IMR-90 (cell line): ENCODE measurements at places on chromosomes 4 and X. TPM values are rescaled to one million over a fixed set of nuclear protein-coding genes. Genes with fewer than 3 reads are reported as not detected.

Gene IL2RG
- not detected in 2 replicates for total RNA-seq

Gene ZCCHC18
- 0.36 and 0.83 TPM in 2 replicates for total RNA-seq

Gene NOX1
- not detected in 2 replicates for total RNA-seq

Gene TMPRSS11E
- not detected in 2 replicates for total RNA-seq

Gene AADAT
- 4.7 TPM in 2 replicates for total RNA-seq

Gene MCUB
- 20.4 and 21.4 TPM in 2 replicates for total RNA-seq

Gene CLDN34
- under 0.01 TPM in 1 of 2 replicates, not detected in the other for total RNA-seq

Gene DDX53
- not detected in 2 replicates for total RNA-seq

Gene MAB21L2
- 11.7 and 12.0 TPM in 2 replicates for total RNA-seq

Gene MAGED2
- 279 and 341 TPM in 2 replicates for total RNA-seq

Gene MID1
- total RNA-seq, result 63.0 and 106 TPM in 2 replicates

Gene UBE2K
- total RNA-seq, result 17.7 and 24.4 TPM in 2 replicates

Gene MGARP
- total RNA-seq, result 35.0 and 44.4 TPM in 2 replicates

- H3K4me1 ChIP-seq, result no peaks in the 10 kb centered on the region
- no peak for DNase-seq
- H3K27ac ChIP-seq, result no peak overlapping the region
- H3K27me3 ChIP-seq, result no peaks in the 10 kb centered on the region
Measured at GRCh38 chr4:164904941-164905340, 28.0 kb downstream of the APELA start.

DNA sequence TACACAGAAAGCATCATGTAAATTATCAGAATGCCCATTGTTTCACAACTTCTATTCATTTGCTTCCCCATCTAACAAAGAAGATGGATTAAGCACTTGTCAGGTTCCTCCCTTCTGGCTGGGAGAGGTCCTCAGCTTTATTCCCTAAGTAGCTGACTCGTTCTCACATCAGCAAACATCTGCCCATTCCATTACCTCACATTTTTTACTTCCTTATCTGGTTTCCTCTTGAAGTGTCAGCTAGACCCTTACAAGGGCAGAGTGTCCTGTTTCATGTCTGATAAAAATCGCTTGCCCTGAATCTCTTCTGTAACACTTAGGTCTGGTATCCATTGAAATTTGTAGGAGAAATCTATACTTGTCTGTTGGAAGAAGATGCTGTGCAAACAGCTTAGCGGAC lies 34.7 kb downstream of the TMPRSS11A start:
- H3K4me1 ChIP-seq, result no peaks in the 10 kb centered on the region
- no peak for DNase-seq
- H3K27ac ChIP-seq, result no peak overlapping the region
- H3K27me3 ChIP-seq, result no peaks in the 10 kb centered on the region; the same call in 1 of the 2 replicates
- no peaks in the 10 kb centered on the region for H3K36me3 ChIP-seq

DNA sequence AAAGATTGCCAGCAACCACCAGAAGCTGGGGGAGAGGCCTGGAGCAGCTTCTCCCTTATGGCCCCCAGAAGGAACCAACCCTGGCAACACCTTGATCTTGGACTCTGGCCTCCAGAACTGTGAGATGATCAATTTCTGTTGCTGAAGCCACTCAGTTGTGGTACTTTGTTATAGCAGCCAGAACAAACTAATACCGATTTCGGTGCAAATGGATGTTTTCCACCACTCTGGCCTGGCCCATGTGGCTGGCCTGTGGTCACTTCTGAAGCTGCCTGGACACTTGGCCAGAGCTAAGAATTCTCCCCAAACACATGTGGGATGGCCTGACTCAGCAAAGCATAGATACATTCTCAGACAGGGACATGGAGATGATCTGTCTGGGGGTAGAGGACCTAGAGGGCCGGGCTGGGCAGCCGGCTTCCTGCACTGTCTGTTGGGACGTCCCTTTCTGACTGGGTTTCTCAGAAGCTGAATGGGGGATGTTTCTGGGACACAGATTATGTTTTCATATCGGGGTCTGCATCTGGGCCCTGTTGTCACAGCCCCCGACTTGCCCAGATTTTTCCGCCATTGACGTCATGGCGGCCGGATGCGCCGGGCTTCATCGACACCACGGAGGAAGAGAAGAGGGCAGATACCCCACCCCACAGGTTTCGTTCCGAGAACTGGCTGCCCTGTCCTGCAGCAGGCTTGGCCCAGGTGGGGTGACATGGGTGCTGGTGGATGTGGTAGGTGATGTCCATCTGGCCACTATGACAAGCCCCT lies 4.1 kb downstream of the FOXP3 start:
- H3K36me3 ChIP-seq, result no peaks in the 10 kb centered on the region
- DNase-seq, result no peak
- no peaks in the 10 kb centered on the region for H3K4me1 ChIP-seq
- H3K27ac ChIP-seq, result no peak overlapping the region
- peaks cover 6% of the 10 kb centered on the region; the same call in 1 of the 2 replicates for H3K27me3 ChIP-seq

GRCh38 chr4:52962721-52963120 lies 100.6 kb downstream of the RASL11B start:
- no peak overlapping the region for H3K27ac ChIP-seq
- H3K4me1 ChIP-seq, result peaks cover 11% of the 10 kb centered on the region
- no peaks in the 10 kb centered on the region for H3K27me3 ChIP-seq
- no peak for DNase-seq
- no peaks in the 10 kb centered on the region for H3K36me3 ChIP-seq

GRCh38 chr4:5446595-5447226 lies 261.6 kb downstream of the EVC2 start:
- no peak overlapping the region for H3K4me3 ChIP-seq
- no peaks in the 10 kb centered on the region for H3K36me3 ChIP-seq
- H3K4me1 ChIP-seq, result no peaks in the 10 kb centered on the region
- DNase-seq, result no peak
- H3K27me3 ChIP-seq, result no peaks in the 10 kb centered on the region
- no peak overlapping the region for H3K27ac ChIP-seq

- no peak for DNase-seq
- no peak overlapping the region for H3K4me3 ChIP-seq
- no peaks in the 10 kb centered on the region for H3K27me3 ChIP-seq
- no peaks in the 10 kb centered on the region for H3K36me3 ChIP-seq
- peaks cover 7% of the 10 kb centered on the region for H3K4me1 ChIP-seq
Measured at GRCh38 chr4:76718831-76719230, 179.1 kb downstream of the SOWAHB start.

DNA sequence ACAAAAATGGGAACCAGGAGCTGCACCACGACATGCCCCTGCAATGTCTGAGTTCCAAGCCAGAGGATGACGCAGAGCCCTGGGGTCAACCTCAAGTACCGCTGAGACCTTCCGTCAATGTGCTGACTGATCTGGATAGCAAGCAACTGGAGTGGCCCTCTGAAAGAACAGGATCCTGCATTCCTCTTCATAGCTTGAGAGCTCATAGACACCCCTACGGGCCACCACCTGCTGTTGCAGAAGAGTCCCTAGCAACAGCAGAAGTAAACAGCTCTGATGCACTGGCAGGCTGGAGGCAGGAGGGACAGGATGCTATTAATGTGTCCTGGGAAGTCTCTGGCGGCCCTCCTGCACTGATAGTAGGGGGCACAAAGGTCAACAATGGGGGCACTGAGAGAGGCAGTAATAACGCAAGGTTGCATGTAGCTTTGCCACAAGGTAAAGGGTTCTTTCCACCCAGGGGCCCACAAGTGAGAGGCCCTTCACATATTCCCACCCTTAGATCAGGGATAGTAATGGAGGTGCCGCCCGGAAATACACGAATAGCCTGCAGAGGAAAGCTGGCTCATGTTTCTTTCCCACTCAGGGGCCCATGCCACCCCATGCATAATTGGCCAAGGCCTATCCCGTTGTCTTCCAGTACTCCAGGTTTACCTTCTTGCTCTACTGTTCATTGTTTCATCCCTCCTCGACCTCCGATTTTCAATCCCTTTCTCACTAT lies 1.3 kb downstream of the PRR32 start:
- no peak overlapping the region for H3K4me3 ChIP-seq
- H3K27me3 ChIP-seq, result no peaks in the 10 kb centered on the region
- no peak overlapping the region for H3K27ac ChIP-seq

GRCh38 chrX:53681661-53682060 lies 4.9 kb downstream of the HUWE1 start:
- no peaks in the 10 kb centered on the region for H3K27me3 ChIP-seq
- no peak overlapping the region for H3K4me3 ChIP-seq
- H3K4me1 ChIP-seq, result no peaks in the 10 kb centered on the region
- H3K36me3 ChIP-seq, result peaks cover 4% of the 10 kb centered on the region
- H3K27ac ChIP-seq, result no peak overlapping the region
- peak; percentile 14 for DNase-seq

- peaks cover 3% of the 10 kb centered on the region for H3K27me3 ChIP-seq
- H3K4me1 ChIP-seq, result no peaks in the 10 kb centered on the region
- no peak overlapping the region for H3K27ac ChIP-seq
- DNase-seq, result no peak
Measured at GRCh38 chrX:50111742-50112141, 89.1 kb downstream of the AKAP4 start.

- H3K4me1 ChIP-seq, result peaks cover 14% of the 10 kb centered on the region
- DNase-seq, result no peak
- H3K27me3 ChIP-seq, result no peaks in the 10 kb centered on the region
- no peak overlapping the region for H3K27ac ChIP-seq
- H3K4me3 ChIP-seq, result no peak overlapping the region
Measured at GRCh38 chrX:40080894-40081678, 16.7 kb downstream of the BCOR start.

- no peaks in the 10 kb centered on the region for H3K36me3 ChIP-seq
- H3K27ac ChIP-seq, result no peak overlapping the region
- peaks cover 4% of the 10 kb centered on the region; the same call in 1 of the 2 replicates for H3K27me3 ChIP-seq
- no peak for DNase-seq
- no peak overlapping the region for H3K4me3 ChIP-seq
Measured at GRCh38 chrX:40156470-40157227, 58.9 kb upstream of the BCOR start.

DNA sequence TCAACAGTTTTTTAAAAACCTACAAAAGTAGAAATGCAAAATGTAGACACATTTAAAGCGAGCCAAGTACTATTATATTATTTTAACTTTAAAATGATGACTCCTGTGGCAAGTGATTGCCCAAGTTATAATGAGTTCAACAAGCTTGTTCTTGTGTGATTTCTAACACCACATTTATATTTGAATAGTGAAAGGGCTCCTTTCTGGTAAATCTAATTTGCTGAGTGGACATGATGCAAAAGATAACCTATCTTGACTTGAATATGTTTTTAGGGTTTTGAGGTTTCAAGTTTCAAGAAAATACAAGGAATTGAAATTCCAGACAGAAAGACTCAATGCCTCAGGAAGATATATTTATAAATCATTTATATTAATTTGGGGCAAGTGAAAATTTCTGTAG lies 1.1 kb upstream of the EPGN start:
- H3K27me3 ChIP-seq, result no peaks in the 10 kb centered on the region
- no peak overlapping the region for H3K27ac ChIP-seq
- H3K4me3 ChIP-seq, result no peak overlapping the region
- H3K36me3 ChIP-seq, result no peaks in the 10 kb centered on the region
- no peaks in the 10 kb centered on the region for H3K4me1 ChIP-seq

GRCh38 chr4:3387943-3388361 lies 53.8 kb upstream of the HGFAC start:
- H3K4me3 ChIP-seq, result peak overlapping the region; percentile 8; the same call in 1 of the 2 replicates
- no peaks in the 10 kb centered on the region for H3K27me3 ChIP-seq
- peak; percentile 23 for DNase-seq
- H3K4me1 ChIP-seq, result peaks cover 19% of the 10 kb centered on the region
- peak overlapping the region; percentile 46 for H3K27ac ChIP-seq

DNA sequence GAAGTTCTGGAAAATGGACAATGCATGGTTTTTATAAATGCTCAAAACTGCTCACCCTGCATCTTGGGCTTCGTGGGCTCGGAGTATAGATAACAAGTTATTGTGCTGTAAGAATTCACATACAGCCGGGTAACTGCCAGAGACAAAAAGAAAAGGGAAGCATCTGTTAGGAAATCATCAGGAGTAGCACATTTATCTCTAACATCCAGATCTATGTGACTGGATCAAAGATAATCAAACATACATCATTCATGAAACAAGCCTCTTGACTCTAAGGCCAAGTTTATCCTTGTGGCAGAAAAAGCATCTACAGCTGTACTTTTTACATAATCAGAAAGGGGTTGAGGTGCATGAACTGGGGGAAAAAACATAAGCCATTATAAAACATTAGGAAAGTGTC lies 264.2 kb downstream of the PPP3CA start:
- H3K4me3 ChIP-seq, result no peak overlapping the region
- H3K27me3 ChIP-seq, result no peaks in the 10 kb centered on the region
- no peak overlapping the region for H3K27ac ChIP-seq
- peaks cover 3% of the 10 kb centered on the region for H3K36me3 ChIP-seq

GRCh38 chrX:51257490-51257889 lies 75.1 kb upstream of the NUDT10 start:
- DNase-seq, result no peak
- no peaks in the 10 kb centered on the region for H3K36me3 ChIP-seq
- no peak overlapping the region for H3K27ac ChIP-seq

DNA sequence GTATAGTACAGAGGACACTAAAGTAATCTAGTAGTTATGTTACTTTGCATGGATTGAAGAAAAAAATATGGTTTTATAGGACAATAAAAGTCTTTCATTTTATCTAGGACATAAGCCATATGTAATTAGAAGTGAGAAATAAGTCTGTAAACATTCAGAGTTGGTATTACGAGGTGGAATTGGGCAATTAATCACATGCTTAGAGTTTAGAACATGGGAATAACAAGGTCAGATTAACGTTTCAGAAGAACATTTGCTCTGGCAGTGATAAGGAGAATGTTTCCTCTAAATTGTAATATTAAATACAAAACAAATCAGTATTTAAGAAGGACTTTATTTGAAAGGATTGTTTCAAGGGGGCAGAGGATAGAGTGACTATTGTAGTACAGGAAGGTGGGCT lies 15.6 kb upstream of the SULT1E1 start:
- DNase-seq, result no peak
- H3K36me3 ChIP-seq, result no peaks in the 10 kb centered on the region
- H3K27ac ChIP-seq, result no peak overlapping the region
- no peaks in the 10 kb centered on the region for H3K27me3 ChIP-seq
- H3K4me3 ChIP-seq, result no peak overlapping the region

DNA sequence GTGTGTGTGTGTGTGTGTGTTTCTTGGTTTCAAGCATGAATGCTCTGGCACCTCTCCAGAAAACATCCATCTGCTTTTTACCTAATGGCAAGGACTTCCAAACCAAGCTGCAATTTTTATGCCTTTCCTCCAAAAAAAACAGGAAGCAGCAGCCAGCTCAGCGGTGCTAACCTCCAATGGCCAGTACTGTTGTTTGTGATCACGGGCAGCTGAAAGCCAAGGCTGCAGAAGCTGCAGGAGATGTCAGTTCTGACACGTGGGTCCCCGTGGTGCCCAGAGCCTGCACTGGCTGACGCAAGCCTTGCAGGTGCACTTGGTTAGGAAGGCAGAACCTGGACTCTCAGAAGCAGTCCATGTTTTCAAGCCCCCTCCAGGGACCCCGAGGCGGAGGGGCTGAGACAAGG lies 313.6 kb upstream of the DDX53 start:
- no peak overlapping the region for H3K27ac ChIP-seq
- no peak overlapping the region for H3K4me3 ChIP-seq
- no peaks in the 10 kb centered on the region for H3K27me3 ChIP-seq
- H3K4me1 ChIP-seq, result peaks cover 5% of the 10 kb centered on the region
- DNase-seq, result peak; percentile 73

GRCh38 chr4:140267576-140267975 lies 105.9 kb upstream of the SCOC start:
- H3K27ac ChIP-seq, result peak overlapping the region; percentile 44; the same call in 1 of the 2 replicates
- H3K4me3 ChIP-seq, result no peak overlapping the region
- H3K4me1 ChIP-seq, result peaks cover 15% of the 10 kb centered on the region
- peak; percentile 41 for DNase-seq
- no peaks in the 10 kb centered on the region for H3K27me3 ChIP-seq
